ENCODE measurements at places on chromosomes 16 and 17.

- no peak for DNase-seq
Observed at GRCh38 chr17:1928976-1929375, 96.2 kb downstream of the RTN4RL1 start.

- no peak for DNase-seq
Observed at GRCh38 chr17:8719291-8720246, 25.1 kb downstream of the CCDC42 start.

DNA sequence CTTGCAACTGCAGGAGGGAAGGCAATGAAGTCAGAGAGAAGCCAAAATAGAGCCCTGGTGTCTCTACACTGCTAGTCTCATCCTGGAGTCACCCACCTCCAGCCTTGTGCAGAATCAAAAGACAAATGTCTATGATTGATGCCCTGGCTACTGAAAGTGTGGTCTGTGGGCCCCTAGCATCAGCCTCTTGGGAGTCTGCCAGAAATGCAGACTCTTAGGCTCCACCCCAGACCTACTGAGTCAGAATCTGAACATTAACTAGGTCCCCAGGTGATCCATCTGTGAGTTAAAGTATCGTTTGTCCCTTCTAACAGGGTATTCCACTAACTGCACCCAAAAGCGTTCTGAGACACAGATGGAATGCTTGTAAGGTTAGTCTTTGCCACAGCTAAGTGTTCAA is 21.2 kb downstream of the EARS2 start:
- DNase-seq = no peak

DNA sequence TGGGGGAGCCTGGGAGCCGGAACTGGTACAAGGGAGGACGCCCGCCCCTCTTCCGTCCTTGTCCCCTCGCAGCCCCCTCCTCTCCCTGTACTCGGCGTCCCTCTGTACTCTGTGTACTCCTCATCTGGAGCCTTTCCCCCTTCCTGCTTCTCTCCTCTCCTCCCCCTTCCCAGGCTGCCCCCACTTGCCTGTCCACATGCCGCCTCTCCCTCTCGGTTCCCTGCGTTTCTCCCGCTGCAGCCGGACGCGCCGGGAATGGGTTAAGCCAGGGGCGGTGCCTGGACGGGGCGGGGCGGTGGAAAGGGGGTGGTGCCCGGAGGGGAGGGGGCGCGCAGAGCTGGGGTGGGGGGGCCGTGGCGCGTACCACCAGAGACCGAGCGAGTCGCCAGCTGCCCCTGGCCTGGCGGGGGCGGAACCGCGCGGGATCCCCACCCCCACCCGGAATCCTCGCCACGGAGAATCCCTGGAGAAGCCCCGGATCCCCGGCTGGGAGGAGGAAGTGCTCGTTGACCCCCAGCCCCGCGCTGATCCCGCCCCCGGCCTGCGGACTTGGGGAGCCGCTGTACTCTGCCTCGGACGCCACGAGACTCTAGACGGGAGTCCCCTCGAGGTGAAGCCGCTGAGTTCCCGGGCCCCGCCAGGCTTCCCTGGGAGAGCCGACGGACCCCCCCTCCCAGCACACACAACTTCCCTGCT is 22.6 kb downstream of the GJD3 start:
- peak; percentile 67 for DNase-seq

DNA sequence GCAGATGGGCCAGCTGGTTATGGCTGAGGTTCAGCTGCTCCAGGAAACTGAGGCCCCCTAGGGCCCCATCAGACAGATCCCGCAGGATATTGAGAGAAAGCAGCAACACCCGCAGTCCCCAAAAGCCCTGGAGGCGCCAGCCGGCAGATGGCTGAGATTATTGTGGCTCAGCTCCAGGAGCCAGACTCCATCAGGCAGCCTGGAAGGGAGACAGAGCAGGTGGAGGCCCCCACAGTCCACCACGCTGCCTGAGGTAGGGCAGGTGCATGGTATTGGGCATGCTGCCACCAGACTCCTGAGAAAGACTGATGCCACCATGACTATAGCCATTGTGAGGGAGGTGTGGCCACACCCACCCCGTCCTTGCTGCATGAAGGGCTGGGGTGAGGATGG is 9.5 kb upstream of the TMEM101 start:
- DNase-seq = no peak

DNA sequence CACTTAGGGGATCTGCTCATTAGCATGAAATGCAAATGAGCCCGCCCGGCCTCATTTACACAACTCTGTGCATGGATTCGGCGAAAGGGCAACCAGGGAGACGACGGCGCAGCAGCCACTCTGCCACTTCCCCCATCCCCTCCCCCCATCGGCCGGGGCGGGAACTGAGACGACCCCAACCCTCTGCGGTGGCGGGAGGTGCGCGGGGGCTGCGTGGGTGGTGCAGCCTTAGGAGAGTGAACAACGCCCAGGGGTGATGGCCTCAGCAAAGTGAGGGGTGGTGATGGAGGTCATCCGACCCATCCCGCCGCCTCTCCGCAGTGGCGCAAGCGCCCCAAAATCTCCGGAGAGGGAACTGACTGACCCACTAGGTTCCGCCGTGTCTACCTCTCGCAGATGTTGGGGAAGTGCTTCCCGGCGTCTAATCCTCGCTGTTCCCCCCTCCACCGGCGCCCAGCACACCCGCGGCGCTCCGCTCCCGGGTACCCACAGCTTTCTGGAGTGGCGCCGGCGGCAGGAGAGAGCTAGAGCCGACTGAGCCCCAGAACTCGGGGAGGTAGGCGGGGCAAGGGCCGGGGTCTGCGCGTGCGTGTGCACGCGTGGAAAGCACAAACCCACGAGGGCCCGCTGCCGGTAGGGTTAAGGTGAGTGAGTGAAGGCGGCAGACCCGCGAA is 1.4 kb upstream of the CACNA1G start:
- DNase-seq = no peak

DNA sequence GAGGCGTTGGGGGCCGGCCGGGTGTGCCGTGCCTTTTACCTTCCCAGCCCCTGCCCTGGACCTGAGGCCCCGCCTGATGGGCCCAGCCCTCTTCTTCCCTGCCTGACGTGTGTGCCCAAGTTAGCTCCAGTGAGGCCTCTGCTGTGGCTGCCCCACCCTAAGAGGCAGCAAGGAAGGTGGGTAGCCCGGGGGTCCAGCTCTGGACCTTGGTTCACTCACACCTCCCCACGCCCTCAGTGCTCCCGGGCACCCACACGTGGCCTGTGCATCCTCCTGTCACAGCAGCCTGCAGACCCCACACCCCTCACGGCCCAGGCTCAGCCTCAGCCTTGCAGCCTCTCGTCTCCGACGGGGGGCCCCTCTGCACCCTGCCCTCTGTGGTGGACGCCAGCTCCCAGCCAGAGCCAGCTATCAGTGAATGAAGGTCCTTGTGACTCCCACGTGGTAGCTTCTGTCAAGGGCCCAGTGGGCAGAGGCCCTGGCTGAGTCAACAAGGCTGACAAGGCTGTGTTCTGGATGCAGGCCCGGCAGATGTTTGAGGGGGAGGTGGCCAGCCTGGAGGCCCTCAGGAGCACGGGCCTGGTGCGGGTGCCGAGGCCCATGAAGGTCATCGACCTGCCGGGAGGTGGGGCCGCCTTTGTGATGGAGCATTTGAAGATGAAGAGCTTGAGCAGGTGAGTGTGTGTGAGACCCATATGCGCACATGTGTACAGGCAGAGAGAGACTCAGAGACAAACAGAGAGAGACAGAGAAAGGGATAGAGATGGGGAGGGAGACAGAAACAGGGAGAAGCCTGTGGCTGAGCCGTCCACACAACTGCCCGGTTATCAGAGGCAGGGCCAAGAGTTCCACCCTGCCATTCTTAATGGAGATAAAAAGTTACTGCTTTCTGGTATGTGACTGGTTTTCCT is 2.8 kb downstream of the FN3K start:
- peak; percentile 96 for DNase-seq

DNA sequence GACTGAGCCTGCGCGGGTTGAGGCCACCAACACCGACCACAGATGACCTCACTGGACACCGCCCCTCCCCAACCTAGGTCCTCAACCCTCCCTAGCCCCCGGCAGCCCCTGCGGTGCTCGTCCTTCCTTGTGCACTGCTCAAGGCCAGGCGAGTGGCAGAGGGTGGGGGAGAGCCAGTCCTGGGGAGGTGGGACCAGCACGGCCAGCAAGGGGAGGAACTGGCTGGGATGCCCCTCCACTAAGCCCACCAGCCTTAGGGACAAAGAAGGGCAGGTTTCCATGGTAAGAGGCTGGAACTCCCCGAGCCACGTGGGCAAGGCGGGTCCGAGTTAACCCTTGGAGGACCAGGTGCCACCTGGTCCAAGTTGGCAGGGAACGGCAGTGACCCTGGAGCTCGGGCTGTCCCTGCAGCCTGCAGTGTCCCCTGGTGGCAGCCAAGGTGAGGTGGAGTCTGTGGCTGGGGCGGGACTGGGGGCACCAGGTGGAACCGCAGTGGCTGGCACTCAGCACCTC is 9.2 kb downstream of the FSCN2 start:
- no peak for DNase-seq

DNA sequence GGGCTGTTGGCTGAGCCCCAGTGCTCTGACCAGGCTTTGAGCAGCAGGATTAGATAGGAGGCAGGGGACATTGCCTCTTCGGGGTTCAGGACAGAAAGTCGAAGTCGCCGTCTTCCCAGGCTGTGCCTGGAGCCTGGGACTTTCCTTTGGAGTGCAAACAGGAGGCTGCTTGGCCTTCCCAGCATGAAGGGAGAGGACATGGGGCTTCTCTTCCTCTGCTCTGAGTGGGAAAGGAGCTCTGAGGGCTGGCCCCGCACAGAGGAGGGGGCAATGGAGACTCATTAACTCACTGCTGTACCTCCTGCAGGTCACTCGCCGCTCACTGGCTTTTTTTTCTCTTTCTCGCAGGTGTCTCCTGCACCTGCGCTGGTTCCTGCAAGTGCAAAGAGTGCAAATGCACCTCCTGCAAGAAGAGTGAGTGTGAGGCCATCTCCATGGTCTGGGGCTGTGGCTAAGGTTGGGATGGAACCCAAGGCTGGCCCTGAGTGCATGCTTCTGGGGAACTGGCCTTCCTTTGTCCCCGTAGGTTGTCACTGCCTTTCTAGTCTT is 642 bp downstream of the MT1F start:
- DNase-seq = no peak

- DNase-seq = no peak
Observed at GRCh38 chr16:12059216-12059769, 82.8 kb downstream of the SNX29 start.

GRCh38 chr16:85354686-85355514 is 242.6 kb upstream of the CIBAR2 start:
- no peak for DNase-seq

- no peak for DNase-seq
Observed at GRCh38 chr16:75559564-75560372, 3.7 kb upstream of the TMEM231 start.

DNA sequence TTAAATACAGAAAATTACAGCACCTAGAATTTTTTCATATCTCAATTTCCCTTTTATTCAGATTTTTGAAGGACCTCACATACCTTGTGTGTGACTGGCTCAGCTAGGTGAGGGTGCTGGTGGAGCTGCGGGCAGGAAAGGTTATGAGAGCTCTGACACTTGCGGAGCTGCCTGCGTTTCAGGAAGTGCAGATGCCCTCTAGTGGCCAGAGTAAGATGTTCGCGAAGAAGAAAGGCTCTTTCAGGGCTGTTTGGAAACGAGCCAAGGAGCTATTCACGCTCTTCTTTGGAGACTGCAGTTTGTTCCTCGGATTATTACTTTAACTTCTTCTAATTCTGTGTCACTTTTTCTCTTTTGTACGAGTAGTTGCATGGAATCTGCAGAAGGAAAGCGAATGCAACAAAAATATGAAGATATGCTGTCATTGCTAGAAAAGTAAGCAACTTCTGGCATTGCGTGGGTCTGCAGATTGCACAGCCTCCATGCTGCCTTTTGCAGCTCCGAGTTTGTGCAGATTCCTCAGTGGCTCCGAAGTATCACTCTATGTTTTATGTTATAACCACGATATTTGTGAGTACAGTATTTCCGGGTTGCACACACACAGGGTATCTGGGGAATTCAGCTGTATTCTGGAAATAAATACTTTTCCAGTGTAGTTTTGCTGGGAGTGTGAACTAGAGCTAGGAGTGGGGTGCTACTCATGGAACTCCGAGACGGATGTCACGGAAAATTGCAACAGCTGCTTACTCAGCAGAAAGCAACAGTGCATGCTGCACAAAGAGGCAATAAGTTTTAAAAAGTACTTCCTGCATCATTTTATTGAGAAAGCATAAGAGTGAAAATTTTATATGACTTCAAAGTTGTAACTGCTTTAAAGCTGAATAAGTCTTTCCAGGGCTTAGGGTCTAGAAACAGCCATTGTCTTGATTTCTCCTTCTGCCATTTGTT is 46.3 kb downstream of the DNAH9 start:
- peak; percentile 71 for DNase-seq

DNA sequence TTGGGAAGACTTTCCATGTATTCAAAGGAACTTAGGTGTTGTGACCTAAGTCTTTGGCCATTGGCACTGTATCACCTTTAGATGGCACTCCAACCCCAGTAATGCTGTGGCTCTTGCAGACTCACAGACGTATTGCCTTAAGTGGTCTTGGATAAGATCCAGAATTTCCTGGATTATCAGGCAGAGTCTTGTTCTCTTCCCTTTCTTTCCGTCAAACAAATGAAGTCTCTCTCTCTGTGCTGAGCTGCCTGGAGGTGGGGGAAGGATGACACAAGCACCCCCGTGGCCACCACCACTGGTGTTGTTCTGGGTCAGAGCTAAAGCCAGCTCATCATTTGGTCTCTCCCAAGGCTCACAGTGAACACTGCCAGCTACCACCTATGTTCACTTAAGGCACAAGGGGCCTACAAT is 789.9 kb upstream of the KIF2B start:
- no peak for DNase-seq

DNA sequence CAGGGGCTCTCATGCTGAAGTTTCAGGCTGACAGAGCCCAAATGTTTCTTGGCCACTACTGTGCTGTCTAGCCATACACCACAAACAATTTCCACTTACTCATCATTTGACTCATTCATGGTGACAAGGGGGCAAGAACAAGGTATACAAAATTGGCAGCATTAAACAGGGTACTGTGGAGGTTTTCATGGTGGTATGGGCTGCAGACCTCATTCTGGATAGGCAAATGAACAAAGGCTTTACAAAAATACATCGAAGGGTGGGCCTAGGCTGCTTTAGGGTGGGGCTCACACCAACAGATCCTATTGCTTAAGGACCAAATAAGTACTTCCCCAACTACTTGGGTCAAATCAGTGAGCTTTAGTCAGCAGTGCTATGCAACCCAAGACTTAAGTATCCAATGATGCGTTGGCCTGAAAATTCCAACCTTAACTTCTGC is 53.0 kb downstream of the N4BP1 start:
- no peak for DNase-seq

GRCh38 chr17:50833510-50834428 is 1.6 kb upstream of the WFIKKN2 start:
- DNase-seq = no peak

- peak; percentile 68 for DNase-seq
Observed at GRCh38 chr17:63685041-63685440, 14.9 kb downstream of the LIMD2 start.

DNA sequence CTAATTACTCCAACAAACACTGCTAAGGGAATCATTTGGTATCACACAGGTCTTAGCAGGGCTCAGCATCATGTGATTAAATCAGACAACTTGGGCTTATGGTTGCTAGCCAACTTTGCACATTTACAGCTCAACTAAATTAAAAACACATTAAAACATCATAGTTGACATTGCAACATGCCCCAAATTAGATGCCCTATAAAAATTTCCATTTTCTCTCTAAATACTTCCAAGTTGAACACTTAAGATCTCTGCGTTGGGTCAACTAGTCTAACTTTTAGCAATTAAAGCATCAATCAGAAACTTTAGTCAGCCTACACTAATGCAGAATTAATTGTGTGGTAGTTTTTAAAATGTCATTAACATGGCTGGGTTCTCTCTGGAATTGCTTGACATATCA is 12.1 kb downstream of the DNAJC7 start:
- no peak for DNase-seq

GRCh38 chr16:73434621-73435020 is 386.7 kb upstream of the ZFHX3 start:
- DNase-seq = no peak

GRCh38 chr17:8459831-8460230 is 24.1 kb downstream of the NDEL1 start:
- no peak for DNase-seq
